ENCODE measurements at places on chromosomes 13 and 19. TPM values are rescaled to one million over a fixed set of nuclear protein-coding genes. Genes with fewer than 3 reads are reported as not detected.

SKA3 gene
- 24.0 TPM for total RNA-seq

OR7A5 gene
- total RNA-seq: not detected

ZNF667 gene
- 8.9 TPM for total RNA-seq

OR10H1 gene
- not detected for total RNA-seq

ZNF285 gene
- 1.6 TPM for total RNA-seq

KIR3DL1 gene
- total RNA-seq: not detected

HMG20B gene
- 219 TPM for total RNA-seq

STOML3 gene
- not detected for total RNA-seq

CBY2 gene
- not detected for total RNA-seq

LGALS14 gene
- total RNA-seq: not detected

All from fibroblast of the aortic adventitia (primary cell).